Fibroblast of skin of back (primary cell): ENCODE measurements at places on chromosomes 7 and 10.

GRCh38 chr7:143381427-143382125 is 431 bp downstream of the ZYX start:
- DNase-seq = peak; percentile 74

GRCh38 chr10:28429573-28430216 is 103.2 kb upstream of the WAC start:
- DNase-seq = peak; percentile 8

GRCh38 chr7:80210400-80210799 is 75.8 kb downstream of the GNAI1 start:
- DNase-seq = no peak

DNA sequence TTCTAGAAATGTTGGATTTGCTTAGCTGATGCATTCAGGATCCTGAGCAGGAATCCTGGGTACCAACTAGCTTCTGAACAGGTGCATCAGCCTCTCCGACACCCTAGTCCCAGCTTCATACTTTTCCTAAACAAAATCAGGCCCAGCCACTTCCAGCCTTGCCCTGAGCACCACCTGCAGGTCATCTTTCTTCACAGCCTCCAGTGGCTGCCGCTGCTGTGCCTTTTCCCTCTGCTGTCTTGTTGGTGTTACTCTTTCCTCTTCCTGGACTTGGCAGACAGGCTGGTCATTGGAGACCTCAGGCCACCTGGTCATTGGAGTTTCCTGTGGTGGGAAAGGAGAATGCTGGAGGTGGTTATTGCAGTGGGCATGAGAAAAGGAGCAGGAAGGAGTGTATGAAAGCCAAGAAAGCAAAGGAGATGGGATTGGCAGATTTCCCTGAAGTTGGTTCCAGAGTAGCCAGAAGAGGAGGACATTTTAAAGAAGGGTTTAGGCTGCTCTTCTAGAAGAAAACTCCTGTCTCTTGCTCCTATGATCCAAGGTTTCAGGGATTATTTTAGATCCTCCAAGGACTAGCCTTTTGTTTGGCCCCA is 48.2 kb upstream of the NFKB2 start:
- DNase-seq = peak; percentile 36

DNA sequence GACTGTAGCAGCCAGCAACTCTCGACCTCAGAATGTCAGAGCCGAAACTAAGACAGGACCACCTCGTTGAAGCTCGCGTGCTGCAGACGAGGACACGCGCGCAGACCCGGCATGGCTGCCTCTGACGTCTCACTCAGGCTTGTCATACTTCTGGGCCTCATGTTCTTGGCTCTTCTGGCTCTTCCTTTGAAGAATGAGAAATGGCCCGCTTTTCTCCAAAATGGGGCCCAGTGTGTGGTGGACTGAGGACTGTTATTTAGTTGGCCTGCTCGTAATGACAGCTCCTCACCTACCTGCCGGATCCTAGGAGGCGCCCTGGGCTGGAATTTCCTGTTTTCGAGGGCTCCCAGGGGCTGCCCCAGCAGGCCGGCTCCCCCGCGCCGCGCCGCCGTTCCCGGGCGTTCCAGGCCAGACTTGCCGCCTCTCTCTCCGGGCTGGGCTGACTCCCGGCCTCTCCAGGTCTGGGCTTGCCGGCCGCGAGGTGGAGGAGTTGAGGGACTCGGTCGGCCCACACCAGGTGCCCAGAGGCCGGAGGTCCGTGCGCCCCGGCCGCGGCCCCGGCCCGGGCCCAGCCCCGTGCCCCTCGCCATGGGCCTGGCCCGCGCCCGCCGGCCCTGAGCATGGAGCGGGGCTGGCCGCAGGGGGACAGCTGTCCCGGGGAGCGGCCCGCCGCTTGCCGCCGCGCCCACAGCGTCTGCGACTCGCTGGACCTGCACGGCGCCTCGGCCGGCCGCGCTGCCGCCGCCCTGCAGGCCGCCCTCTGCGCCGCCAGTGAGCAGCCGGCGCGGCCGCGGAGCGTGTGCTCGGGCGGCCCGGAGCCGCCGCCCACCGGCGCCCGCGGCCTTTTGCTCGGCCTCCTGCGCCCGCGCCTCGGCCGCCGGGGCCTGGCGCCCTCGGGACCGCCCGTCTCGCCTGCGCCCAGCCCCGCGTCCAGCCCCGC is 28.1 kb downstream of the AGAP3 start:
- peak; percentile 20 for DNase-seq

- DNase-seq = no peak
These were observed 10.1 kb upstream of the EGR2 start for GRCh38 chr10:62826273-62826672.

DNA sequence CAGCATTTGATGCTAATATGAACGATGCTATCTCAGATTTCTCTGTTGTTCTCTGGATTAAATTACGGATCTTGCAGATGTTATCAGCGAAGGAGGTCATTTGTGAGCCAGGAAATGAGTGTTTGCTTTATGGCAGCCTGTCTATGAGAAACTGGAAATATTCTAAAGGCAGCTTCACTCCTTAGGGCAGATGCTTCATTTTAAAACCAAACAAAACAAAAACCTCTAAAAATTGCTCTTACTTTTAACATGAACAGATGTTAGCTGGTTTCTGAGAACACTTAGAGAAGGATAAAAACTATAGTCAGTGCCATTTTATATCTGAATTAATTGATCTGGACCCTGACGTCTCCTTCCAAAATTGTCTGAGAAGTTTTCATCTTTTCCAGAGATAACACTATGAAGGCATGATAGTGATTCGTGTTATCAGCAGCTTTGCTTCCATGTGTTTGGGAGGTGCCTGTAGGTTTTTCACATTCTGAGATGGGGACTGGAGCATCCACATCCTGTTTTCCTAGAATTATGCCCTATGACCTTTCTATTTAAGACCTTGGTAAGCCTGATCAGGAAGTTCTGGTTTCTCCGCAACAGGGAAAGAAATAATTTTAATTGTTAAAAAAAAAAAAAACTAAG is 53.1 kb downstream of the CPED1 start:
- DNase-seq = no peak

GRCh38 chr10:114043532-114044246 is at the start of gene ADRB1:
Gene ADRB1 (plus strand): TSS chr10:114043866. CDS start chr10:114044133, 267 bp downstream.
- peak; percentile 43 for DNase-seq

DNA sequence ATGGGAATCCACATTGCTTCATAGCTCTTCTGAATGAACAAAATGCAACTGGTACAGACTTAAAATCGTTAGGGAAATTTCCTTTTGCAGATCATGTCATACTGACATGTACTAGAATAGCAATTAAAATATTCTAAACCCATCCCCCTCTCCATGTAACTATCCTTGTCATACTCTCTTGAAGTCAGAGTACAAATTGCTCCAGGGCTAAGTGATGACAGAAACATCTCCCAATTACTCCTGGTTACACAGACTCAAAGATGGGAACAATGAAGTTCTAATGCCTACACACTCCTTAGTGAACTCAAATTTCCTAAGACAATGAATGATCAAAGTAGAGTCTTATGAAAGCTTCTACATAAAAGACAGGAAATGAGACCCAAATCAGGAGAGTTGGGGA is 87.2 kb downstream of the PDE1C start:
- DNase-seq = no peak

DNA sequence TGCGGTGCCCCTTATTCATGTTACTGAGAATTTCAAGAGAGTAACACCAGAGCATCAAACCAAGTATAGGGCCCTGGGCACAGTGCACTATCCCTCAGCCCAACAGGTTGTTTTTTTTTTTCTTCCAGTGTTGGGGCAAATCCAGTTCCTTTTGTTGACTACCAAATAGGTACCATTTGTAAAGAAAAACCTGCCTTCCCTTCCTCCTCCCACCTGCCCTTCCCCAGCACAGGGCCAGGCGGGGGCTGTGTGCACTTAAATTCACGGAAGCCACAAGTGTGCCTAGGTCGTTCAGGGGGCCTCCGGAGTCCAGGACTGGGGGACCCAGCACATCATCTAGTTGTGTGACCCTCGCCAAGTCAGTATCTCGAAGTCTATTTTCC is 595 bp upstream of the SFXN4 start:
- DNase-seq = no peak

DNA sequence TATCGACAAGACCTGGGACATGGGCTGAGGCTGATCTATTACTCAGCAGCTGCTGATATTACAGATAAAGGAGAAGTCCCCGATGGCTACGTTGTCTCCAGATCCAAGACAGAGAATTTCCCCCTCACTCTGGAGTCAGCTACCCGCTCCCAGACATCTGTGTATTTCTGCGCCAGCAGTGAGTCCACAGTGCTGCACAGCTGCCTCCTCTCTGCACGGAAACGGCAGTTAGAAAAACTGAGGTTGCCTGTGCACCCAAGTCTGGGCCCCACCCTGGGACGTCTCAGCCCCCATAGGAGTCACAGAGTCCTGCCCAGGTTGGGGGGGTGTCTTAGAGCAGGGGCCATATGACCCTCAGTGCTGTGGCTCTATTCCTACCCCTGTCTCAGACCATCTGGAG is 167.4 kb upstream of the PRSS58 start:
- no peak for DNase-seq

GRCh38 chr10:124239696-124240095 is 146.3 kb upstream of the CHST15 start:
- no peak for DNase-seq

DNA sequence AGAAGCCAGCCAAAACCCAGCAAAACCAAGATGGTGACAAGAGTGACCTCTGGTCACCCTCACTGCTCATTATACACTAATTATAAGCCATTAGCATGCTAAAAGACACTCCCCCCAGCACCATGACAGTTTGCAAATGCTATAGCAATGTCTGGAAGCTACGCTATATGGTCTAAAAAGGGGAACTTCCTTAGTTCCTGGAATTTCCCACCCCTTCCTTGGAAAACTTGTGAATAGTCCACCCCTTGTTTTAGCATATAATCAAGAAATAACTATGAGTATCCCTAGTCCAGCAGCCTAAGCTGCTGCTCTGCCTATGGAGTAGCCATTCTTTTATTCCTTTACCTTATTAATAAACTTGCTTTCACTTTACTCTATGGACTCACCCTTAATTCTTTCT is 16.0 kb downstream of the CASP7 start:
- DNase-seq = no peak

GRCh38 chr7:18257711-18258110 is 230.1 kb upstream of the PRPS1L1 start:
- DNase-seq = peak; percentile 46

DNA sequence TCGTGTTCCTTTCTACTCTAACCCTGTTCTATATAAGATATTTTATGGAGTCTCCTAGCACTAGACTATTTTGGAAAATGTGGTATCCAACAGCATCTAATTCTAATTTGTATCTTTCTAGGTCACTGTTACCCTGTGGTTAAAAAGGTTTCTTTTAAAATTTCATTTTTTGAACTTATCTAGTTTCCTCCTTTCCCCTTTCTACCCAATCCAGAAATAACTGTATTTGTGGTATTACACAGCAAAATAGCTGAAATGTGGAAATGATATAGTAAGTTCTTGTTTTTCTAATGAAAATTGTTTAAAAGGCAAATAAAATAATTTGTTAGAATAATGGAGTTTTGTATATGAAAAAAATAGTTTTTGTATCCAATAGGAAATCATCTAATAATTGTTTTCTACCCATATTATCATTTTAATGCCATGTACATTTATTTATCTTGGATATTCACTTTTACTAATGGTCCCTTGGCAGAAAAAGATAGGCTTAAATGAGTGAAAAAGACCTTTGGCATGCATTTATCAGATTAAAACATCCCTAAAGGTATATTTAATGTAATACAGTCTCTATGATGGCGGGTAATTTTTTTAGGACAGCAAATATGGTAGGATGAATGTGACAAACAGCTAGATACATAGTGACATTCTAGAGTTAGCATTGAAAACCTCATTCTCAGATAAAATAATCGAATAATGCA is 175.5 kb upstream of the PLXDC2 start:
- DNase-seq = no peak
